T-helper 2 cell treated with Interferon-gamma antibody and Interleukin-4, amounts not matched to agents 5 μg/mL and 100 μg/mL, for 36 hours (primary cell): ENCODE measurements at places on chromosomes 1 and 21.

DNA sequence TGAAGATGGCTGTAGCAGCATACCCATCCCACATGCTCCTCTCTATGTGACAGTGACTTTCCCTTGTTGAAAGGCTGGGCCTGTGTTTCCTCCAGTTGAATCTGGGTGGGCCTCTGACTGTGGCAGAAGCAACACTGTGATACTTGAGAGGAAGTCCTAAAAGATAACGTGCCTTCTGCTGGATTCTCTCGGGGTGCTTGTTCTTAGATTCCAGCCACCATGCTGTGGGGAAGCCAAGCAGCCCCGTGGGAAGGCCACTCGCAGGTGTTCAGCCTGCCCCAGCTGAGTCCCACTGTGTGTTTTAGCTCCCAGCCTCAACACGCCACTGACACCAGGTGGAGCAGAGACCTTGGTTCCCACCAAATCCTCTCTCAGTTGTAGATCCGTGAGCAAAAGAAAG is 31.5 kb downstream of the TRAPPC10 start:
- DNase-seq, result no peak

DNA sequence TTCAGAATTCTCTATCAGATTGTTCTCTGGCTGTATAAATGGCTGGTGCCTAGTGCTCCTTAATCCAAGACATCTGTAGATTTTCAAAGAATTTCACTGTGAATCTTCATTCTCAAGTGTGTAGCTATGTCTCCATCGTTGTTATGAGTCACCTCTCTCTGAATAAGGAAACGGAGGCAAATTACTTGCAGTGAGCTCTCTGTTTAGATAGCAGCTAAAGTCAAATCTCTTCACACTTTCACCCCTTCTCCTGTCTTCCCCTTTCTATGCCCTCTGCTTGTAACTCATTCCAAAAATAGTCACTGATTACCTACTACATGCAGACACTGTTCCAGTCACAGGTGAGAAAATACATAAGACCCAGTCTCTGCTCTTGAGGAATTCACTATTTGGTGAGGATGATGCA is 39.7 kb downstream of the CHML start:
- DNase-seq, result no peak

DNA sequence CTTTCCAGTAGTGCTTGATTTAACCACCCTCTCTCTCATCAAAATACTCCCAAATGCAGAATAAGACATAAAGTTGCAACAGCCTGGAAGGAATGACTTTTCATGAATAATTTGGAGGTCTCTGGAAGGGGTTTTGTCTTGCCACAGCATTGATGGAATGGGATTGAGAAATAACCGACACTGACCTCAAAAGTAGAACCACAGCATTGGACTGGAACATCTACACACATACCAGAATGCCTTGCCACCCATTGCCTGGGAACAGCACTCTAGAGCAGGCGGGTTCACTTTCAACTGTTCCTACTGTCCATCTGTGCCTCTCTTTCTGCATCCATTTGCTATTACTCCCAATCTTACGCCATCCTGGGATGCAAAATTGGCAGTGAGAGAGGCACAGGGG is 149.1 kb upstream of the USP24 start:
- no peak for DNase-seq

DNA sequence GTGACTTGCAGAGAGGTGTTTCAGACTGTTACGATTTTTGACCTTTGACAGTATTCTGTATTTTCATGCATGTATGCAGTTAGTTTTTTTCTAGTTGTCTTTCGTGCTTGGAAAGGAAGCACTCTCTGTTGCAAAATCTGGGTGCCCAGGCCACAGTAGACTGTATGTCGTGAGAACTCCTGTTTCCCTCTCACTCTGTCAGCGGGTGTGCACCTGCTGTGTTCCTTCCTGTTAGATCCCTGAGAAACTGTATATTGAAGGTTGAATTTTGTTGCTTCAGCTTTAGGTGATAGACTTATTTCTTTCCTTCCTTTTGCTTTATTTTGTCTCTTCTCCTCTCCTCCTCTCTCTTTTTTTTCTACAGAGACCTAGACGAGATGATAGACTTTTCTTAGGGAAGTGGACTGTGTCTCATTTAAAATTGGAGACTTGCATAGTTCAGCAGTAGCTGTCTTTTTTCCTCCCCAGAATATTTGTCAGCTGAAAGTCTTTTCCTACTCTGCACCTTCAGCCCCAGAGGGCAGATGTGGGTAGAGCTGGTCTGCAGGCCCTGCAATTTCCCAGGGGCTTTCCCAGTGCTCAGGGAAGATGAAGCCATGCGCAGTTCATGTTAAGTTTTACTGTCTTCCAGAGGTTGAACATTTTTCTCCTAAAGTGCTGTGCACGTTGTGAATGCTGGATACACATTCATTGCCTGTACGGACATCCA is 1.4 kb downstream of the TRAPPC10 start:
- peak; percentile 42 for DNase-seq

GRCh38 chr1:76901158-76901767 is 34.0 kb downstream of the ST6GALNAC5 start:
- peak; percentile 10 for DNase-seq

- DNase-seq, result no peak
These were observed 20.4 kb downstream of the C4BPA start for GRCh38 chr1:207124389-207124788.

DNA sequence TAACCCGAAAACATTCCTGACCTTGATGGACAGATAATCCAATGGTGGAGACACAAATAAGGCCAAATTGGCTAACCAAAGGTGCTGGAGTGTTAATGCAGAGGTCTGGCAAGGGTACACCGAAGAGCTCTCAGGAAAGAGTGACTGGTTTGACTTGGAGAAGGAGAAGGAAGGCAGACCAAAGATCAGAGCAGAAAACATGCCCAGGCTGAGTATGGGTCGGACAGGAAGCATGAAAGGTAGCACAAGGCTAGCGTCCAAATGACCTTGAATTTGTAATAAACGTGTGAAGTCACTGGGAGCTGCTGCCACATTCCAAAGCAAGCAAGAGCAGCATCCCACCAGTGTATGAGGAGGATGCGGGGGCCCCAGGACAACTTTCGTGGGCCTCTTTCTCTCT is 45.7 kb downstream of the APP start:
- DNase-seq, result no peak

DNA sequence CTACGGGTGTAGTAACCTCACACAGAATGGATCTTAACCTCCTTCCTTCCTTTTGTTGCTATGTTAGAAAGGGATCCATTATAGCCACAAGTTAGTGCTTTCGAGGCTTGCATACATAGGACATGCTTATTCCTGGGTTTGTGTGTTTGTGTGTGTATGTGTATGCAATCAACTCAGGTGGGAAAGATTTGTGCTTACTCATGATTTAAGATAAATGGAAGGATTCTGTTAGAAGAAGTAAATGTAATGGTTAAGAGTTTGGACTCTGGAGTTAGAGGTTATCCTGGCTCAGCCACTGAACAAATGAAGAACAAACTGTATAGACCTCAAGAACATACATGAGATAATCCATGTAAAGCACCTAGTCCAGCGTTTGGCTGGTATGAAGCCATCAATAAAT is 28.8 kb downstream of the BTG3 start:
- DNase-seq, result no peak
